HCT116 (cell line): ENCODE measurements at places on chromosomes 3 and 15.
A peak's percentile ranks its signal among the peaks of the same experiment; 100 is the strongest.

DNA sequence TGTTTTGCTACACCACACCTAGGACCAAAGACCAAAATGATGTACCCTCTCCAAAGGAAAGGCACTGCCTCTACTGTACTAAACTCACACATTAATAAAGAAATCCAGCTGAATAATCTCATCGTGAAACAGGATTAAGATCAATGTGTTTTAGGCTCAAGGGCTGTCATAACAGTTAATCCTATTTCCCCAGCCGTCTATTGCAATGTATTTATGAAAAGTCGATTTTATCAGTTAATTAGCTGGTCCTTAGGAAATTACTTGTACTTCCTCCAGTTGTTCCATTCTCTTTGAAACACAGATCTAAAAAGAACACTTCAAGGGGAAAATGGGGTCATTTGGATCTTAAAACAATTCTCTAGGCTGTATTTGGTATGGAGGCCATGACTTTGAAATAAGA, 8.5 kb downstream of the ETV5 start:
- DNase-seq, result no peak

GRCh38 chr3:116135457-116136085, 309.7 kb downstream of the LSAMP start:
- DNase-seq, result no peak

GRCh38 chr15:49423901-49424550, 984 bp downstream of the FGF7 start:
- no peak for DNase-seq

DNA sequence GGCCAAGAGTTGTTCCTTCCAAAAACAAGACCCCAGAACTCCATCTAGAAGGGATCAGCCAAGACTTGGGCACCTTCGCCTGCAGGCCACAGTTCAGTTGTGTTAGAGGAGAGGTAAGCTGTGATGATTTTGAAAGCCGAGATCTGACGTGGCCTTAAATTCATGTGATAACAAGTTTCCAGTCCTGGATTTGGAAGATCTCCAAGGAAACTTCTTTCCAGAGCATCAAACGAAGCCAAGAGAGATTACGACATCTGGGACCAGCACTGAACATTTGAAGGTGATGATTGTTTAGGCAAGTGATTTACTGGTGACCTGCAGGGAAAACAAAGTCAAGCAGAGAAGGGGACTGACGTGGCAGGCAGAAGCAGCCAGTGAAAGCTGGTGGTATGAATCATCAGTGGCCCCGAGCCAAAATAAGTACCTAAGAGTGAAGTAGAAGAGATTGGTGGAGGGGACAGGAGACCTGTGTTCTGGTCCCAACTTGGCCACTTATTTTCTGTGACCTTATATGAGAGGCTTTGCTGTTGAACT, 339.0 kb upstream of the PROK2 start:
- peak; percentile 75 for DNase-seq
